Hypothalamus (tissue), 51 donors: ENCODE measurements at places on chromosomes 6 and 20.

- DNase-seq = no peak
Observed at GRCh38 chr6:132612449-132613108, 11.5 kb downstream of the TAAR2 start.

GRCh38 chr6:125303512-125303854, 1.7 kb upstream of the HDDC2 start:
- no peak for DNase-seq

DNA sequence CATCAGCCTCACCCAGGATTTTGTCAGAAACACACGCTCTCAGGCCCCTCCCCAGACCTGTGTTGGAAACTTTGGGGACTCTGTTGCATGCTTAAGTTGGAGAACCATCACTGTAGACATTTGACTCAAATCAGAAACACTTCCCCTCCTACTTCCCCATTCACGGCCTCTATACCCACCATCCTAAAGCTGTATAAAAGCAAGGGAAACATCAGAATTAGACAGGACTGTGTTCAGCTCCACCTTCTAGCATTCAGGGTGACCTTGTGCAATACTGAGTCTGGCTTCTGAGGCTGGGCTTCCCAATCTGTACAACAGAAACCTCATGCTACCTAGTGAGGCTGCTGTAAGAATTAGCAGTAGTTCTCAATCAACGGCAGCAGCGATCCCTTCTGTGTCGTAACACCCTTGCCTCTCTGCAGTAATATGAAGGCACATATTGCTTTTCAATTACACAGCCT, 252.3 kb downstream of the LY86 start:
- DNase-seq = no peak

- DNase-seq = no peak
Observed at GRCh38 chr6:82270881-82271635, 23.5 kb upstream of the IBTK start.

GRCh38 chr6:161302949-161303348, 29.1 kb upstream of the AGPAT4 start:
- no peak for DNase-seq

DNA sequence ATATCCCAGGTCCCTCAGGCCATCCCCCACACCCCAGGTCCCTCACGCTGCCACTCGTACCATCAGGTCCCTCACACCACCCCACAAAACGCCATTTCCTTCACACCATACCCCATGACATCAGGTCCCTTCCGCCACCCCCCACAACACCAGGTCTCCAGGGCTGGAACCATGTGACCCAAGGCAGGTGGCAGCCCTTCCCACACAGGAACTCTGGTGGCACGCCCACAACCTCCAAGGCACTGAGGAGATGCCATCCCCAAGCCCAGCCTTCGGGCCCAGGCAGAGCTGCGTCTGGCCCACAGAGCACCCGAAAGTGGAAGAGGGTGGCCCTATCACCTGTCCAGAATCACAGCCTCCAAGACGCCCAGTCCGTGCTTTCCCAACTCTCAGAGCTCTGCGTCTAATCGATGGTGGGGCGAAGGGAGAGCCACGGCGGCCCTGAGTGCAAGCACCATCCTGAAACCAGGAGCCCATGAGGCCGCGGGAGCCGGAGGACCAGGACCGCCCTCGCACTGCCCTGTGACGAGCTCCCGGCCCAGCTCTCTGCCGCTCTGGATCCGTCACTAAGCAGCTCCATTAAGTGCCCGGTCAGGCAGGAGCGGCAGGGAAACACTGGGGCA, 12.7 kb downstream of the TAF4 start:
- DNase-seq = no peak

DNA sequence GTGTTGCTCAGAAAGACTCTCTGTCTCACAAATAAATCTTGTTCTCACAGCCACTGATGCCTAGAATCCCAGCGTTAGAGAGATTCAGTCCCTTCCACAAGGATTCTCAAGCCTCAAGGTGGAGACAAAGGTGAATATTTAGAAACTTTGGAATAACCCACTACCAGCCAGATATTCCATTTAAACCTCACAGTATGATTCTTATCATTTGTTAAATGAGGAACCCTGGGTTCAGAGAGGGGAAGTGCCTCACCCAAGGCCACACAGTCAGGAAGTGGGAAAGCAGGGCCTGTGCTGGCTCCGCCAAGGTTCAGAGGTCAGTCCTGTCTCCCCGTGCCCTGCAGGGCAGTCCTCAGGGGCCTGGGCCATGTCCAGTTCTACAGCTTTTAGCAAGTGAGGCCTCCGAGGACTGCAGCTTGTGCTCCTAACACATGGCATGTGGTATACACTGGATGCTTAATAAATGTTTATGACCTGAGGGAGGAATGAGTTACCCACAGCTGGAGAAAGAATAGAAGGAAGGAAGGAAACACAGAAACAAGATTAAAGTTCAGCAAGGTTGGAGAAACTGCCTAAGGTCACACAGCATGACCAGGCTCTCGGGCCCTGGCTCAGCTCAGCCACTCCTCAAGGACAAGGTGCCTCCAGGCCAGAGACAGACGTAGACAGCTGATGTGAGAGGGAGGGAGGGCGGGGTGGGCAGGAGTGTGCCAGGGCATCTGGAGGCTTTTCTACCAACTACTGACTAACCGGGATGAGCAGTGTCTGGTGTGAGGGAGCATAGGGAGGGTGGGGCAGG, 3.9 kb upstream of the TGM2 start:
- DNase-seq = no peak

- DNase-seq = no peak
Observed at GRCh38 chr6:107691062-107691751, 132.9 kb downstream of the SCML4 start.

- DNase-seq = no peak
Observed at GRCh38 chr6:111354758-111355555, 128.1 kb downstream of the REV3L start.

DNA sequence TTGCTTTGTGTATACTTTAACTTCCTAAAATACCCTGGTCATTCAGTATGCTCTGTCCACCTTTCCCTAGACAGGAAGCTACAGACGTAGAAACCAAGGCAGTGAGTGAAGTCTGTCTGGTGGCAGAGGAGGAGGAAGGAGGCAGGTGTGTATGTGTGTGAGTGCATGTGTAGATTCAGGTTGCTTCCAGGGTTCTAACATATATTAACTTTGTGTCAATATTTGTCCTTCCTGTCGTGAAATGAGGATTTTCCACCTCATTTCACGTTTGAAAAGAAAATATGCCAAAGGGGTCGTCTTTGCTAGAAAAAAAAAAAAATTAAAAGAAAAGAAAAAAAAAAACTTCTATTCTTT, 411.5 kb downstream of the PKHD1 start:
- no peak for DNase-seq

- peak; percentile 37 for DNase-seq
Observed at GRCh38 chr6:106360410-106360988, at the start of gene CRYBG1. TSS of gene CRYBG1 (plus strand) at chr6:106360717. CDS start at chr6:106360909, 192 bp downstream.

- DNase-seq = no peak
Observed at GRCh38 chr6:123747515-123747914, 56.1 kb upstream of the NKAIN2 start.

GRCh38 chr6:38738261-38738660, 23.1 kb downstream of the DNAH8 start:
- no peak for DNase-seq

- DNase-seq = no peak
Observed at GRCh38 chr6:79941489-79942151, 5.7 kb downstream of the ELOVL4 start.

- no peak for DNase-seq
Observed at GRCh38 chr6:151385177-151385576, 6.2 kb downstream of the ZBTB2 start.

- no peak for DNase-seq
Observed at GRCh38 chr6:129114636-129115391, 231.9 kb downstream of the LAMA2 start.

GRCh38 chr6:34142061-34142998, 3.6 kb downstream of the GRM4 start:
- DNase-seq = peak; percentile 30

DNA sequence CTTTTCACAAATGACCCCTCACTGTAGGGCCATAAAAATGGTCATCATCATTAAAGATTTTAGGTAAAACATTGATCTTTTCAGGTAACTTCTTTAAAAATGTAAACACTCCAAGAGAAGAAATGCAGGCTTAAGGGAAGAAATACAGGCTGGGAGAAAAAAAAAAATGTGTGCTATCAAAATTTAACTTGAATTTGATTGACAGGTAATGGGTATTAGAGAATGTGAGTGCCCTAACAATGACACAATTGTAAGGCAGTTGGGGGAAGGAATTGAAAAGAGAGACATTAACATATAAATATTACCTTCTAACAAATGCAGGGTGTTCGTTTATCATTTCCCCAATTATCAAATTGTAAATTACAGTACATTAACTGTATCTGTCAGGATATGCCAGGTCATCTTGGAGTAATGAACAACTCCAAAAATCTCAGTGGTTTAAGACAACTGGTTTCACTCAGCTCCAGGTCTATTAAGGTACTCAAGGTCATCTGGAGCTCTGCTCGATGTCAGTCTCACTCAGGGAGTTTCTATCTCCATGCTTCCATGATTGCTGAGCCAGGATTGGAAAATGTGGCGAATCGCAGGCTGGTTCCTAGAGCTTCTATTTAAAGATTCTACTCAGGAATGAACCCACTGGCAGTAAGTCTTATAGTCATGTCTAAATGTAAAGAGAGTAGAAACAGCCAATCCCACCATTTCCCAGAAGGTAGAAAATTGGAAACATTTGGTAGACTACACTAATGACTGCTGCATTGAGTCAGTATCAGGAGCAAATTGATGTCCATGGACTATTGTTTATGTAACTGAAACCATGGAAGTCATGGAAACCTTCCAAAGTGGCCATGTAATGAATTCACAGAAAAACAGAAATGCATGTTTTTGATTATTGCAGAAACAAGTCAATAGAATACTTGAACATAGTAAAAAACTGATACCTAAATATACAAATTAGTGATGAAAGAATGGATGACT, 55.6 kb downstream of the FRK start:
- DNase-seq = no peak

DNA sequence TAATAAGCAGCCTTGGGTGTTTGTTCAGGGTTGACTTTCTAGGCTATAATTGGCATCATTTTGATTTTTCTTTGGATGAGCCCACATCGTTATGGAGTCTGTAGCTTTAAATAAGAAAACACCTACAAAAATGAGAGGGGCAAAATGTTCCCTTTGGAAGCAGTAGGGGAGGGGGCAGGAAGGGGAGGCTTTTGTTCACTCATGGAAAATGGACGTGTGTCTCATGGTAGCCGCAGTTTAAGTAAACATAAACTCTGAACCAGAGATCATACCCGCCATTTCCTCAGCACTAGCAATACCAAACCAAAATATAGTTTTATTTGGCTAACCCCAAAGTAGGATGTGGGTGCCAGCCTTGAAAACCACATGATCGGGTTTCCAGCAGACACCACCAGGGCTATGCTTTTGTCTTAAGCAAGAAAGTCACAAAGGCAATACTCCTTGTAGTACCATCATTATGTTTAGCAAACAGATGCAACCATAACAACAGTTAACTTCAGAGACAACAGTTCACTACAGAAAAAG, 572.5 kb upstream of the JAG1 start:
- no peak for DNase-seq

DNA sequence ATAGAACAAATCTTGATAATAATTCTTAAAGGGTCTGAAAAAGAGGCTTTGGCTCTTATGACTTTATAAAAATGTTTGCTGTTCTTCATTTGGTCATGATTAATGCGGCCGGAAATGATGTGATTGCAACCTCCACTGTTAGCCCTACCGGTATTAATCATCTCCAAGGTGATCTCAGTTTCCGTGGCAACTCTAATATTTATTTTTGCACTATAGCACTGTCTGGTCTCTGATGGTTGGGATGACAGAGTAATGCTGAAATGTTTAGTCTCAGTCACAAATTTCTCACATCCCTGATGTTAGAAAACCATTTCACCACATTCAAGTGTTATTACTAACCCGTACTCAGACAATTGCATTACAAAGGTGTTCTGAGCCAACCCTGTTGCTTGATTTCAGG, 87.4 kb downstream of the TMEM200A start:
- no peak for DNase-seq

GRCh38 chr6:158655569-158656450, 6.0 kb downstream of the SYTL3 start:
- no peak for DNase-seq

DNA sequence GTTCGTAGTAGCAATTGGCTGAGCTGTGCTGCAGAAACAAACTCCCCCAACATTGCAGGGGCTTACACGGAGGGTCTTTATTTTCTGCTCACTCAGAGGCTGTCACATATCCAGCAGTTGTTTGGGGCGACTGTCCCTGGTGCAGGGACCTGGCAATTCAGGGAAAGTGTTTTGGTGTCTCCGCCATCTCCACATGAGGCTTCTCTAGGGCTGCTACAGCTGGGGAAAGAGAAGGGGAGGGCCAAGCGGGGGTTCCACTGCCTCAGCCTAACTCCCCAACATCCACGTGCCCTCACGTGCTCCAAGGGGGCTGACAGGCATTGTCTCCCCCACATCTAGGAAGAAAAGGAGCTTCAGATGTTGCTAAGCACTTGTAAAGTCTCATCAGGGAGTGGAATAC, 61.3 kb upstream of the NXT1 start:
- DNase-seq = no peak

- DNase-seq = no peak
Observed at GRCh38 chr6:43231053-43231452, 1.8 kb upstream of the DNPH1 start.

- no peak for DNase-seq
Observed at GRCh38 chr6:80728830-80729229, 622.4 kb downstream of the BCKDHB start.

- no peak for DNase-seq
Observed at GRCh38 chr20:47428851-47429336, 72.4 kb upstream of the ZMYND8 start.

DNA sequence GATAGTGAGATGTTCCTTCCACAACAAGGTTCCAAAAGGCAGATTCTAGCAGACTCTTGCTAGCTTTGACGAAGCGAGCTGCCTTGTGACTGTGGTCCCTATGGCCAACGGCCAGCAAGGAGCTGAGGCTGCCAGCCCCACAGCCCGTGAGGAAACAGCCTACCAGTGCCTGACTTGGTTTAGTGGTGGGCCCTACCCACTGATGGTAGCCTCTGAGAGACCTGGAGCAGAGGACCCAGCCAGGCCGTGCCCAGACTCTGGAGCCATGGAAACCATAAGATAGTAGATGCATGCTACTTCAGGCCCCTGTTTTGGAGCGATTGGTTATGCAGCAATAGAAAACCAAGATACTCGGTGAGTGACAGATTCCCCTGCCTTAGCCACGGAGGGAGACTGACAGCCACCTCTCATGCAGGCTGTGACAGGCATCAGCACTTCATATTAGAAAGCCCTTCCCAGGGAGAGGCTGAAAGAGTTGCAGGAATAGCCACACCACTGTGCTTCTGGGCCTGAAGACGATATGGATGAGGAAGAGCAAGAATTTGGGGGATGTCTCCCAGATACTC, 19.2 kb downstream of the PSMG4 start:
- no peak for DNase-seq

DNA sequence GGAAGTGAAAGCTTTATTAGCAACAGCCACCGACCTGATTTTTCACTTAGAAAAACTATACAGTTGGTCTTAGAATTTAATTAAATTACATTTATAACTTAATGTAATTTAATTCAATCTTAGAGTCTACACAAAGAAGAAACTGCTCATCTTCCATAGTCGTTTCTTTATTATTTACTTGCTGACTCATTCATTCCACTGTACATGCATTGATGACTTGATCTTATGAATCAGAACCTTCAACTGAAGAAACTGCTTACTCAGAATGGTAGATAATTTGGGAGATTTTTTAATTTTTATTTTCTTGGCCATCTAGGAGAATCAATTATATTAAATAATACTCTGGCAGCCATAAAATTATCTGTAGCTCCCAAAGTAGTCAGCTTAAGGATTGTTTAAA, 1021.6 kb upstream of the FLRT3 start:
- no peak for DNase-seq

- no peak for DNase-seq
Observed at GRCh38 chr6:94272327-94272726, 853.0 kb upstream of the EPHA7 start.
